ENCODE measurements at places on chromosomes 6 and 20.

DNA sequence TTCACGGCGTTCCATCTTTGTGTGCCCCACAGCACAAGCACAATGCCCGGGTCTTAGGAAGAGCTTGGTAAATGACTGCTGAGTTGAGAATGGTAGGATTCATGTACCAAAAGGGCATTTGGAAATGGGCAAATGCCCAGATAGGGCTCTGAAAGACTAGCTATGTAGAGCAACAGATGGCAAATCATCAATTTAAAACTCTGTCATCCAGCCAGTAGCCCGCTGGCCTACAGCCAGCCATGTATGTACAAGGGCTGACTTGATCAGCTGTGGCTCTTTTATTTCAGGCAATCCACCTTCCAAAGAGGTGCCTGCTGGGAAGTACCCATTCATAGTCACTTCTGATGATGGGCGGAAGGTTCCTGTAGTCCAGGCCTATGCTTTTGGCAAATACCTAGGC lies 35.1 kb downstream of the NT5E start:
- DNase-seq = no peak

DNA sequence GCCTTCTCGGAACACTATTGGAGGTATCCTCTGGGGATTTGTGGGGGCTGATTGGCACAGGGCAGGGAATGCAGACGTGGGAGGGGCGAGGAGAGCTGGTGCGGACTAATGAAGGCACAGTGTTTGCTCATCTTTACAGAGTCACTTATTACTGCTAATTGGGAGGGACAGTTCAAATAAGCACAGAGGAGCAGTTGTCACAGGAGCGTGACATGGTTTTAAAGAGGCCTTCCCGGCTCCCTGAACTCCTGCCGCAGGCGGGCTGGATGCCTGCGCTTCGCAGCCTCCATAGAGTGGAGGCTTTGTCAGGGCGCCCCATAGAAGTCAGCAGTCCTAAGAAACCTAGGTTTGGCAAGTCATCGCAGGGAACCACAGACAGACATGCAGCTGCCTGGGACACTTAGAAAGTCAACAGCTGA lies 149.6 kb downstream of the LINC00237 start:
- DNase-seq = no peak

DNA sequence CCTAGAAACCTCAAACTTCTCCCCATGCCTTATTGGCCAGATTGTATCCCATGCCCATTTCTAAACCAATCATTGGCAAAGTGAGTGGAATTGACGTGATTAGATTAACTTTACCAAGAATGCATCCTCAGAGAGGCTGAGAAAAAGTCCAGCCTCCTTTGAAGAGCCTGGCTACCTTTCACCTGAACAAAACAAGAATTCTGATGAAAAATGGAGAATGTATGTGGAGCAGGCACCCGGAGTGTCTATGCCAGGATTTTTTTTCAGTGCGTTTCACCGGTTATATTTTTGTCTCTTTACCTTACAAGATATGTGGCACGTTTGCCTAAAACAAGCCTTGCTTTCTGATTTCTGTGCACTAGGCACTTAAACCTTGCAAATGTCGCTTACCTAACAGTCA lies 6.1 kb upstream of the TRAM2 start:
- no peak for DNase-seq

- DNase-seq = no peak
Measured at GRCh38 chr20:55415567-55416142, 589.7 kb downstream of the CBLN4 start.

GRCh38 chr6:28979679-28980078 lies 25.4 kb downstream of the ZNF311 start:
- no peak for DNase-seq

DNA sequence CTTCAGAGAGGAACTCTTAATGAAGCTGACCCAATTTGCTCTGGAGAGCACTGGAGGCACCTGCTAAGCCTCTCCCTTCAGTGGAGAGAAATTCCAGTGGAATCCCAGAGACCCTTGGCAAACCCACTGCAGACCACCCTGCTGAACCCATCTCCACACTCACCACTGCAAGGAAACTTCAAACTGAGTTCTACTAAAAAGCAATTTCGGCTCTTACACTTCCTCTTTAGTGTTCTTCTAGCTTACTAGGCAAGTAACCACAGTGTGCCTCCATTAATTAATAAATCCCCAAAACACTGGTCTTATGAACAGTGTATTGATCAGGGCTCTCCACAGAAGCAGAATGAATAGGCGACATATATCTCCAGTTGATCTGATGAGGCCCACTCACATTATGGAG lies 43.0 kb upstream of the HLA-E start:
- no peak for DNase-seq

- DNase-seq = no peak
Measured at GRCh38 chr20:56391596-56392131, 351 bp downstream of the AURKA start.

DNA sequence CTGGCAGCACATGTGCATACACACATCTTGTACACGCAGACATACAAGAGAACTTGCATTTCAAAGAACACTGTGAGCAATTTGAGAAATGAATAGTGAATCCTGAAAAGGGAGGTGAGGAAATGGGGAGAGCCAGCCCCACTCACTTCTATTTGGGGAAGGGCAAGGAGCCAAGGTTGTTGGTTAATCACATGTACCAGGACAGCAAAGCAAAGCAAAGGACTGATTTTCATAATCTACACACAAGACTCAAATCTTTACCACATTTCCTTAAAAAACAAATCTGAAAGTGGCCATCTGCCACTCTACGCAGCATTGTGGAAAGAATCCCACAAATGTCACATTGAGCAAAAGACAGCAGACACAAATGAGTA lies 35.0 kb upstream of the KIF16B start:
- no peak for DNase-seq

DNA sequence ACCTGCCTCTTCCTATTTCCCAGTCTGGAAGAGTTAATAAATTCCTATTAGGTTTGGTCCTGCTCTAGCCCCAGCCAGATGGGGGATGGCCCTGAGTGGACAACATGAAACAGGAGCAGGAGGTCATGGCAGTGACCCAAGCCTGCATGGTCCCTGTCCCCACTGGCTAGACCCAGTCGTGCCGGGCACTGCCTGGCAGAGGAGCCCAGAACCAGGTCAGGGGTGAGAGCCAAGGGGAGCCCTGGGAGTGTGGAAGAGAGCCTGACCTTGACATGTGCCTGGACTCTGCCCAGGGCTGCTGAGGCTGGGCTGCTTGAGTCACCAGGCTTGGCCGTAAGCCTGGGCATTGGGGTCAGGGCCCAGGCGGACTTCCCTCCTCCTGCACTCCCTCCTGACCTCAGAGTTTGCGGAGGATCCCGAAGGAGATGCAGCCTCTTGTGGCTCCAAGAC lies 3.6 kb downstream of the AVP start:
- no peak for DNase-seq

DNA sequence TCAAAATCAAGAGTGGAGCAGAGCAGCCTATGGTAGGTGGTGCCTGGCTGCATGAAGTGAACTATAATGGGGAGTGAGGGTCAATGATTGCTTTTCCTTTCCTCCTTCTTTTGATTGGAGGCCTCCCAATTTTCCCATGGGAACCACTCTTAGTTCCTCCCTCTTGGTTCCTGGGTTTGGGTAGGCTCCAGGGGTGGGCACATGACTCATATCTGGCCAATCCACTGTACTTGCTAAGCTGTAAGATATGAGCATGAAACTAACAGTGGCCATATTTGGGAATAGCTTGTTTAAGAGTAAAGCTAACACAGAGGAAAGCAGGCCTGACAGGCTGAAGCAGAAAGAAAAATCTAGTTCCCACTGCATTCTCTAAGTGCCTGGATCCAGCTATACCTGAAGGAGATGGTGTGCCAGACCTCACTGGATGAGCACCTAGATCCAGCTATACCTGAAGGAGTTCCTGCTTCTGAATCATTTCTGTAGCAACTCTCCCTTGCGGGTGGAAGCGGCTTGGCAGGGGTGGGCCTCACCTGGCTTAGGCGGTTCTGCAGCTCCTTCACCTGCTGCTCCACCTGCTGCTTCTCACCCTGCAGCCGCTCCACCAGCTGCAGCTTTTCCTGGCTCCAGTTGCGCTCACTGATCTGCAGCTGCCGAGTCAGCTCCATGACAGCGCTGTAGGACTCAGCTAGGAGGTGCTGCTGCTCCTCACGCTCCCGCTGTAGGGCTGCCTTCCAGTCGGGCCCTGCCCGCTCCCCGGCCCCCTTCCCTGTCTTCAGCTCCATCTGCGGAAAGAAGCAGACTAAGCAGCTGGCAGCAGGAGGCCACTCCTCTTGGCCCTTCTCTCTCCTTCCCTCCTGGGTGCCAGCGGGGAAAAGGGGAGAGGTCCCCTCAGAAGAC lies 29.0 kb upstream of the DSN1 start:
- no peak for DNase-seq

DNA sequence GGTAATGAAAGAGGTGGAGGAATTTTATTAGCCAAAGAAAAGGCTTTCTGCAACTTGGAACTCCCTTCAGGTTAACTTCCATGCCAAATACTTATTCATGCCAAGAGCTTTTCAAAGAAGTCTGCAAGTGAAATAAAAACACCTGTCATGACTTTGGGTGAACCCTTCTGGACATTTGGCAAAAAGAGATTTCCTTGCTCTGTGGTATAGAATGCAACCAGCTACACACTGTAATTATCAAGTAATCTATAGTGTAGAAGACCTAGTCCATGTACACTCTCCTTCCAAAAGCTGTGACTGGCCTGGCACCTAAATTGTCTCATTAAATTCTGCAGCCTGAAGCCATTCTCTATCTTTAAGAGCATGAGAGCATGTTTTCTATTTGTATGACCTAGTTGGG lies 232.3 kb downstream of the COL12A1 start:
- no peak for DNase-seq

- DNase-seq = no peak
Measured at GRCh38 chr20:33415948-33416347, 14.6 kb upstream of the CDK5RAP1 start.

DNA sequence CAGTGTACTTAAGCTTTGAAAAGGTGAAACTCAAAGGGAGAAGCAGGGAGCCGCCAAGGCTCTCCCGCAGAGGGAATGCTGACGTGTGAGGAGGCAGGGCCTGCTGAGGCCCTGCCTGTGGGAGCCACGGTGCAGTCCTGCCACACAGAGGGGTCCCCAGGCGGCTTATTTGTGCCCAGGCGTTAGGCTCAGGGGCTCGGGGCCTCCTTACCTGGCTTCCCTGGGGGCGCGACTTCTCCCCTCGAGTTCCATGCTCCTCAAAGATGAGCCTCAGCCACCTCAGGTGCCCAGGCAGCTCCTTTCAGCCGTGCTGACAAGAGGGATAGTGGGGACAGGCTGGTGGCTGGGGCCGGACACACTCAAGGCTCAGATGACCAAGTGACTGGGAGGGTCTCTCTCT lies 2.2 kb upstream of the KIF25 start:
- DNase-seq = no peak

DNA sequence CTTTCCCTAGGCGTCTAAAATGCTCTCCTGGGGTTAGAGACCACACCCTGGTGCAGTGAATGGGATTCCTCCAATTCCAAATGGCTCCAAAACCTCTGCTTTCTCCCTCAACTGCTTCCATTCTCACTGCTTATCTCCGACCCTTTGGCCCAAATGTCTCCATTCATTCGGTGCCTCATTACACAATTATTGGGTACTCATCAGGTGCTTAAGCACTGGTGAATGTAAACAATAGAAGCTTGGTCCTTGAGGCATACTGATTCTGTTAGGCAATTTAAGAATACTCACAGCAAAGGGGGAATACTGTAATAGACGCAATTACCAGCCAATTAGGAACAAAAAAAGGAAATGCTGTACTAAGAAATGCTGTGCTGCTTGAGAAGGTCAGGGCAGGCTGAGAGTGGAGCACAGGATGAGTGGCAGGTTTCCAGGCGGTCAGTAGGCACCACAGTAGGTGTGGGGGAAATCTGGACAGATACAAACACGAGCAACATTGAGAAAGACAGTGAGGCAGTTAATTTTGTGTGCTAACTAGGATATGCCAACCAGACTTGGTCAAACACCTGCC lies 23.0 kb downstream of the GMDS start:
- no peak for DNase-seq

- no peak for DNase-seq
Measured at GRCh38 chr6:105036351-105036750, 79.4 kb downstream of the LIN28B start.

GRCh38 chr20:63553251-63553932 lies 567 bp upstream of the FNDC11 start:
- peak; percentile 74 for DNase-seq

DNA sequence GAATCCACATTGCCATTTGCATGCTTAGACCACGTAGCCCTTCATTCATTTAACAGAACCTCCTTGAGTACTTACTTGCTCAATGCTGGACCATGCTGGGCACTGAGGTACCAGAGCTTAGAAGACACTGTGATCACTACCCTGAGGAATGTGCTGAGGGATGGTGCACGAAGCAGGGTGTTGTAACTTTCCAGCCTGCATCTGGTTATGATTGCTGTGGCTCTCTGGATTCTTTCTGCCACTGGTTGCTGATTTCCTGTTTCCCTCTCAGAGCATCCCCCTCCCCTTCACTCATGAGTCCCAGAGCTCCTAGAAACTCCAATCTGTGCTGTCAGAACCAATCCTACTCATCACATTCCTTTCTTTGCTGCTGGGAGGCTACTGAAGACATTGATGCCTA lies 537.4 kb downstream of the PTPRT start:
- DNase-seq = no peak

DNA sequence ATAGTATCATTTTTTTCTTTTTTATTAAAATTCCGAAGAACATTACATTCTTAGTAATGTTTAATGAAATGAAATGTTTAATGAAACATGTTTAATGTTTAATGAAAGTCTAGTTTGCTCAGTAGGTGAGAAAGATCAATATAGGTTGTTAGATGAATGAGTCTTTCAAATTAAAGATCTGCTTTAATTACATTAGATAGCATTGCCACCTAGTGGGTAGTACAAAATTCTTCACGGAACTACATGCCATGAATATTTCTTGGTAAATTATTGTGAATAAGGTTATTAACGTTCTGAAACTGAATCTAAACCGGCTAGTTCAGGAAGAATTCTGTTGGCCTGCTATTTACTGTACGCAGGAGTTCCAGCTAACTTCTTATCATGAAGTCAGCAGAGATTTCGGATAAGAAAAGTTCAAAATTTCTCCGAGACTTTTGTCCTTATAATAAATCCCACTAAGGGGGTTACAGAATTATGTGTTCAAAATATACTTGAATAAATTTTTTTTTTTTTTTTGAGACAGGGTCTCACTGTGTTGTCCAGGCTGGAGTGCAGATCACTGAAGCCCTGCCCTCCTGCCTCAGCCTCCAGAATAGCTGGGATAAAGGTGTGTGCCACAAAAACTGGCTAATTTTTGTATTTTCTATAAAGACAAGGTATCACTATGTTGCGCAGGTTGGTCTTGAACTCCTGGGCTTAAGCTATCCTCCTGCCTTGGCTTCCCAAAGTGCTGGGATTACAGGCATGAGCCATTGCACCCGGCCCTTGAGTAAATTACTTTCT lies 7.9 kb upstream of the GMNN start:
- no peak for DNase-seq

DNA sequence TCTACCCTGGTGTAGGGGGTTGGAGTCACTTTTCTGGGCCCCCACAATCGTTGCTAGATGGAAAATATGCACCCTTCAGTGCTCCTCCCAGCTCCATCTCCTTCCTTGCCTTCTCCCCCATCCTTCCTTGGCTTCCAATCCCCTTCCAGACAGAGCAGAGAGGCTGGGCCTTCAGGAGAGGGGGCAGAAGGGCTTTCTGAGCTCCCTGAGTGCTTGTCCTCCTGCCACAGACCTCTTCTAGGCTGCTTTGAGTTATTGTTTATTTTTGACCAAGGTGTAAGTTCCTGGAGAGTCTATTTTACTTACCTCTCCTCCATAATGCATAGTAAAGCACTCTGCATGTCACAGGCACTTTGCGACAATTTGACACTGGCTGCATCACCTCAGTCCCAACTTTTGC lies 96.4 kb upstream of the CNKSR3 start:
- DNase-seq = no peak

Measured in activated CD4-positive, alpha-beta T cell treated with anti-CD3 and anti-CD28 coated beads for 24 hours (primary cell).